Osteocyte (in vitro differentiated cells): ENCODE measurements at places on chromosomes 5 and 9. TPM values are rescaled to one million over a fixed set of nuclear protein-coding genes. Genes with fewer than 3 reads are reported as not detected.

IQGAP2 gene
- 8.8 and 11.8 TPM in 2 replicates for total RNA-seq

ISL1 gene
- not detected in 2 replicates for total RNA-seq

DNA sequence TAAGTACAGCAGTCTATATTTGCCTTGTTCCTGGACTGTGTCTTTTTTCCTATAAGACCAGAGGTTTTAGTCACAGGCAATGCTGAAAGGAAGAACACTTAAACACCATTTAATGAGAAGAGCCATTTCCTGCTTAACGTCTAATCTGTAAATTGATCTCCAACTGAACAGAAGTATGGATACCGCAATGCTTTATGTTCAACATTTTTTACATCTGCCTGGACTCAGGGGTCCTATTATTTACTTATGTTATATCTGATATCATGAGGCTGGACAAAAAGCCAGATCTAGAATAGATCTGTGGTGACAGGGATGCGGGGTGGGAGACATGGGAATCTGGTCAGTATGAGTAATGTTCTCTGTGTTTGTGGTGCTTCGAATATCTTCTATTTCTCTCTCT is 334.6 kb upstream of the MPDZ start:
- no peak overlapping the region for H3K4me3 ChIP-seq
- H3K27ac ChIP-seq = no peak overlapping the region
- no peak for DNase-seq
- no peaks in the 10 kb centered on the region for H3K27me3 ChIP-seq

DNA sequence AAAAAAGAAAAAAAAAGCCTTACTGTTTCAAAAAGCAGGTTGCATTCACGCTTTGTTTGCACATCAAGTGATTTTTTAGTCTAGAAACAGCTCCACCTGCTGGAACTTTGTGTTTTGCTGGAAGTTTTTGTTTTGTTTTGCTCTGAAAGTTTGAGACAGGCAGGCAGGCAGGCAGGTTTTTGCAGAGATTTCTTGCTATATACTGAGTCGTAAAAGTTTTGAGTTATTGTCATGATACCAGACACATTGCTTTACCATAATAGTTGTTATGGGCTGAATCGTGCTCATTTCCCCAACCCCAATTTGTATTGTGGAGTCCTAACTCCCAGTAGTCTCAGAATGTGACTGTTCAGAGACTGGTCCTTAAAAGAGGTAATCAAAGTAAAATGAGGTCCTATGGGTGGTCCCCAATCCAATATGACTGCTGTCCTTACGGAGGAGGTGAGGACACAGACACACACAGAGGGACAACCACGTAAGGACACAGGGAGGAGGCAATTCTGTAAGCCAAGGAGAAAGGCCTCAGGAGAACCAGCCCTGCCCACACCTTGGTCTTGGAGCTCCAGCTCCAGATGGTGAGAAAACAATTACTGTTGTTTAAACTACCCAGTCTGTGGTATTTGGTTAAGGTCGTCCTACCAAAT is 20.9 kb downstream of the OR2Y1 start:
- H3K36me3 ChIP-seq = no peaks in the 10 kb centered on the region
- H3K27ac ChIP-seq = no peak overlapping the region
- no peaks in the 10 kb centered on the region for H3K4me1 ChIP-seq
- peaks cover 43% of the 10 kb centered on the region for H3K27me3 ChIP-seq

GRCh38 chr5:427415-428087 is 15.4 kb upstream of the EXOC3 start:
- peak; percentile 81 for DNase-seq
- peaks cover 39% of the 10 kb centered on the region for H3K36me3 ChIP-seq
- H3K27me3 ChIP-seq = no peaks in the 10 kb centered on the region
